KBM-7 (cell line): ENCODE measurements at places on chromosomes 11 and 22.

DNA sequence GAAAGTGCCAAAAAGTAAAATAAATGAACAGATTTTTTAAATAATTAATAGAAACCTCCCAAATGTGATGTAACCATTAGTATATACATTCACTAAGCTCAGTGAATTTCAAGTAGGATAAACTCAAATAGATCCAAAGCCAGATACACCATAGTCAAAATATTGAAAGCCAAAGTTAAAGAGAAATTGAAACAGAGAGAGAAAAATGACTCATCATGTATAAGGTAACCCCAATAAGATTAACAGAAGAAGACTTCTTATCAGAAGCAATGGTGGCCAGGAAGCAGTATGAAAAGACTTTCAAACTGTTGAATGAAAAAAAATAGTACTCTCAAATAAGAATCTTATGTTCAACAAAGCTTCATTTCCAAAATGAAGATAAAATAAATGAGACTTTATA, 70.5 kb downstream of the LUZP2 start:
- no peak for DNase-seq

DNA sequence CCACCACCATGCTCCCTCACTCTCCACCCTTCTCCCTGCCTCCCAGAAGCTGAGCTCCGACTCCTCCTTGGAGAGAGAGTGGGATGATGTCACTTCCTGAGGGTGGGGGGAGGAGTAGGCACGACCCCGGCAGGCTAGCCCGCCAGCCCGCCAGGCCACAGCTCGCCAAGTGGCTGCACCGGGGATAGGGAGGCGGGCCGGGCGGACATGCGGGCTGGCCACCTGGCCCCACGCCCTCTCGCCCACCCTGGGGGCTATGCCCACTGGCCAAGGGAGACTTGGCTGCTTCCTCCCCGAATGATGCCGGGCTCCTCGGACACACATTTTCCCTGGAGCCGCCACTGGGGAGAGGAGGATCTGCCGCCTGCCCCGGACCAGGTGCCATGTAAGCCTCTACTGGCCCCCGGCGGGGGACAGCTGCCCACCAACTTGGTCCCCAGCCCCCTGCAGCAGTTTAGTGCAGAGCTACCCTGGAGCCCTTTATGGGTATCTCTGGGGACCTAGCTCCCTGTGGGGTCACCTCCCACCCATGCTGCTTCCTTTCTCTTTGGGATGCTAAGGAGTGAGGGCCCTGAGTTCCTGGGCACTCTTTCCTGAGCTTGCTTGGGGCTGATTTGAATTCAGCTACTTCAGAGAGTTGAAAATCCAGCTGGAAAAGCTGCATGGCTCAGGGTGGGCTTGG, 33.7 kb upstream of the MYRF start:
- no peak for DNase-seq

DNA sequence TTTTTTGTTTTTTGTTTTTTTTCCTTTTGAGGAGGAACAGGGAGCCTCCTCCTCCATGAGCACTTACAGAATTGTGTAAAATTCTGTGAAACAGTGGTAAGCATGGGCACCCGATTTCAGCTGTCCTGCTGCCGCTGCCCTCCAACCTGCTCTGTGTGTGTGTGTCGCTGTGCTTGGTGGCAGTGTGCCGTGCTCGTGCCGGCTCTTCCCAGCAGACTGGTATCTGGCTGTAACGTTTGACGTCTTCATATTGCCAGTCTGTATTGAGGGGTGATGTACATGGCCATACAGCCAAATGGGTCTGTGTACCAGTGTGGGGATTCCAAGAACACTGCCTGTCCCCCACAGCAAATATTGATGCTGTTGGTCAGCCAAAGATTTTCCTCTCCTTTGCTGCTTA, 97.1 kb downstream of the CWC15 start:
- no peak for DNase-seq

DNA sequence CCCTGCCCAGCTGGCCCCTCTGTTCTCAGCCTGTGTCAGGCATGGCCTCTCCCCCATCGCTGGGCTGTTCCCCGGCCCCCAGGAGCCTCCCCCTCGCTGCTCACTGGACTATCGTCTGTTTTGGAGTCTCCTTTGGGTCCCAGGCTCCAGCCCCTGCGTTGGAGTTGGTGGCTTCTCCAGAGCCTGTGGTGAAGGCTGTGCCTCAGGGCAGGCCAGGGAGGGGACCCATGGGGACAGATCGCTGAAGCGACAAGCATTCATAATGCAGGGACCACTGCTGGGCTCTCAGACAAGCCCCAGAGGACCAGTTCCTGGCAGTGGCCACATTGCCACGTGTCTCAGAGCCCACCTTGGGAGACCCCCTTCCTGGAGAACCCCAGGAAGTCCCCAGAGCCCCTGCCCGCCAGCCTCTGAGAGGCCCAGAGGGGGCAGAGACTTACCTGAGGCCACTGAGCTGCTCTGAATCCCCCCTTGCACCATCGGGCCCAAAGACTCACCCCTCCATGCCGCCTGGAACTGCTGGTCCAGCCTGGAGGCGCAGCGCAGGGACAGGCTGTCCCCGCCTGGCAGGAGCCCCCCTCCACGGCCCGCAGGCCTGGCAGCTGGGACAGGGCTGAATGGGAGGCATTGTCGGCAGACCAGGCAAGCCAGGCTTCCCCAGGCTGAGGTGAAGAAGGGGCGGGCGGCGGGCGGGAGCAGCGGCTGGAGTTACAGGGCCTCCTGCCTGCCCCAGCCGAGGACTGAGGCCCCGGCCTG, at the start of gene CHADL:
Gene CHADL, minus strand, starts transcription at position 555 of the 756 bp plus-strand sequence. Its CDS starts 50 bp downstream, at position 505.
- DNase-seq: no peak

GRCh38 chr11:71500601-71501021, 26.5 kb upstream of the KRTAP5-7 start:
- DNase-seq: no peak

DNA sequence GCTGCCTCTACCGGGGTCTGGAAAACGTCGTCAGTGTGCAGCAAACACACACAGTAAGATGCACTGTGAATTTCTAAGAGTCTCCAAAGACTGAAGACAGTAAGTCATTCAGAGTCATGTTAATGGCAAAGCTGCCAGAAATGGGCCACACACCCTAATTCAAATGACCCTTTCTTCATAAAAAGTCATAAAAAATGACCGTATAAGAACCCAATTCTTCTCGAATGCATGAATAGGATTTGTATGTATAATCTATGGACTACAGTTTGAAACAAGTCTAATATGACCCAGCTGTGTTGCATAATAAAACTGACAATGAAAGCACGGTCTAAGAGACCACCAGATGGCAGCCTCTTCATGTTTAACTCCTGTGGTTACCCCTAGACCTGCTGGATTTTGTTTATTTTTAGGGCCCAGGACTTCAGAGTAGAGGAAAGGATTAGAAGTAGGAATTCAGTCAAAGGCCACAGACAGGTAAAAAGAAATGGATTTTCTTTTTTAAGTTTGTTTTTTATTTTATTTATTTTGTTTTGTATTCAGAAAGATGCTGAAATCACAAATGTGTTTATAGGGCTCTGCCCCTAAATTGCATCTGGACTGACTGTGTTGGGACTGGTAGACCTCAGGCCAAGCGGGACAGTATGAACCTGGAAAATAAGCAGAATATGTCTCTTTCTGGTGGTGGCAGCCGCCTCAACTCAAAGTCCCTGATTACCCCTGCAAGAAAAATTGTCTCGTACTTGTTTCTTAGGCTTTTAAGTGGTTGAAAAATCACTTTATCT, 32.1 kb upstream of the SLC5A12 start:
- DNase-seq: peak; percentile 54

DNA sequence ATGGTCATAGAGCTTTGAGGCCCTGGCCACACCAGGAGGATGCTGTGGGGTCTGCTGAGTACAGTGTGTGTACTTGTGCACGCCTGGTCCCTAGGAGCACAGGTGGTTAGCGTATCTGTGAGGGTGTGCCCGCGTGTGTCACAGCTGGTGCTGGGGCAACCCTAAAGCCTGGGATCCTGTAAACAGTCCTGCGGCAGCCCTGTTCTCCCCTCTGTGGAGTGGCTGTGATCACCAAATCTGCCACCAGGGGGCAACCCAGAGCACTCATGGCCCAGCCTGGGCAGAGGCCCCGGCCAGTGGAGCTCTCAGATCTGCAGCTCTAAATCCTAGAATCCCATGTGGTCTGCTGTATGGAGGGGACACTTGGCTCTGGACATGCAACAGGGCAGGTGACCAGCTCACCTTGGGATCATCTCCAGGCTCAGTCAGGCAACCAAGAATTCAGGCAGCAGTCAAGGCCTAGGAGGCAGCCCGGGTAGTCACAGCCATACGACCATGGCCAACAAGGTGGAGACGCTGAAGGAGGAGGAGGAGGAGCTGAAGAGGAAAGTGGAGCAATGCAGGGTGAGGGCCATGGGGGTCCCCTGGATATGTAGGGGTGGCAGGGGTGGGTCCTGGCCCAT, 3.9 kb downstream of the SH3BP1 start:
- DNase-seq: peak; percentile 78
